Activated CD8-positive, alpha-beta memory T cell treated with anti-CD3 and anti-CD28 coated beads for 48 hours (primary cell): ENCODE measurements at places on chromosomes 16 and 17.

DNA sequence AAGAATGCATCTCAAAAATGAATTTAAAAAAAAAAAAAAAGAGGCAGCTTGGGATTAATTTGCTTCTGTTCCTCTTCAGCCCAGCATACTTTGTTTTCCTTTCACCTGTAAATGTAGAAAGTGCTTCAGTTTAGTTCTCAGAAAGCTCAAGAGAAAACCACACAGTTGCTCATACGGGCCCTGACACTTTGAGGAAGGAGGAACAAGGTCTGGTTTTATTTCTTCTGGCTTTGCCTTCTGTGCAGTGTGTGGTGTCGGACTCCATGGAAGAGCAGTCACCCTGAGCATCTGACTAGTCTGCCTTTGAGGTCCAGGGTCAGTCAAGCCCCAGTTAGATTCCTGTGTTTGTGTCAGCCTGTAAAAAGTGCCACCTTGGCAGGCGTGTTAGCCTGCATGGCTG, 27.6 kb downstream of the NMT1 start:
- DNase-seq = no peak

GRCh38 chr16:67164599-67165061, at the start of gene HSF4:
HSF4 (plus strand) TSS chr16:67164745; CDS start chr16:67164812, 67 bp downstream.
- DNase-seq = no peak

GRCh38 chr17:63840591-63841349, 1.7 kb downstream of the SMARCD2 start:
- DNase-seq = no peak

DNA sequence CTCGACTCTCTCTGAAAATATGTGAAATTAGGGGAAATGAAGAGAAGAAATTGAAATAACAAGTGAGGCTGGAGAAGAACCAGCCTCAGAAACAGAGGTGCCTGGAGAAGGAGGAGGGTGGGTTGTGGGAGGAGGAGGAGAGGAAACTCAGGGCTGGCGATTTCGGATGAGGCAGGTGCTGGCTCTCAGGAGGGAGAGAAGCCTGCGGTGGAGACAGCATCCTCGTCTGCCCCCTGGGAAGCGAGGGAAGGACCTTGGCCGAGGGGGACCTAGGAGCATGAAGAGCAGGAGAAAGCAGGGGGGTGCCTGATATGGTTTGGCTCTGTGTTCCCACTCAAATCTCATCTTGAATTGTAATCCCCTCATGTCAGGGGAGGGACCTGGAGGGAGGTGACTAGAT, 264.7 kb upstream of the TNRC6C start:
- DNase-seq = no peak
